H9 (cell line): ENCODE measurements at places on chromosomes 11 and 22.

DNA sequence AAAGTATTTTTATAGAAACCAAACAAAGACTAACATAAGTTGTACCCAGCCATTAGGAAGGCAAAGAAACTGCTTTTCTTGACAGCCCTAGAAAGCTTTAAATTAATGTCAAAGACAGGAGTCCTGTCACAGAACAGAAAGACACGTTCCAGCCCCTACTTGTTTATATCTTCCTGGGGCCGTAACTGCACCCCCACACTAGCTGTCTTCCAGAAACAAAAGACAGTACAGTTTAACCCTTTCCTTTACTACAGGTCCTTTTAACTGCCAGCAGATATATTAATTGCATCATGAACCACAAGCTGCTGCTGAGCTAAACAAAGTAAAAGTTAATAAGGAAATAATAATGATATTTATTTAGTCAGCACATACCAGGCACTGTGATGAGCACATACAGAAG, 20.3 kb upstream of the CFAP300 start:
- no peak for DNase-seq

- DNase-seq, result no peak
These were observed 3.6 kb upstream of the ROBO3 start for GRCh38 chr11:124861670-124862069.

DNA sequence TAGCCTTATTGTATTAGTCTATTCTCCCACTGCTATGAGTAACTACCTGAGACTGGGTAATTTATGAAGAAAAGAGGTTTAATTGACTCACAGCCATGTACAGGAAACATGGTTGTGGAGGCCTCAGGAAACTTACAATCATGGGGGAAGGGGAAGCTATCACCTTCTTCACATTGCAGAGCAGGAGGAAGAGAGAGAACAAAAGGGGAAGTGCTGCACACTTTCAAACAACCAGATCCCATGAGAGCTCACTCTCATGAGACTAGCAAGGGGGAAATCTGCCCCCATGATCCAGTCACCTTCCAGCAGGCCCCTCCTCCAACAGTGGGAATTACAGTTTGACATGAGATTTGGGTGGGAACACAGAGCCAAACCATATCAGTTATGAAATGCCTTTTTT, 179.4 kb downstream of the ARHGAP42 start:
- no peak for DNase-seq

DNA sequence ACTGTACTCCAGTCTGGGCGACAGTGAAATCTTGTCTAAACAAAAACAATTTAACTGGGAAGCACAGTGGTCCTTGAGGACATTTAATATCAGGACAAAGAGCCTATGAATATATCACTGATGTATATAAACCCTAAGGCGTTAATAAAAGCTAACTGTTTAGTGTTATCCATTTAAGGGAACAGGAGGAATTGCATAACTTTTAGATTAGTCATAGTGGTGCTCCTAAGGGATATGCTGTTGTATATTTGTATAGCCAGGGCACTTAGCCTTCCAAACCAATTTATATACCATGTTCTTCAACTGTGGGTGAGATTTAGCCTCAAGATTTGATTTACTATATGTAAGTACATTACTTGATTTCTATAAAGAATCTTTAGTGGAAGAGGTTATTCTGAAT, 3.0 kb upstream of the CHEK1 start:
- DNase-seq, result no peak

- DNase-seq, result no peak
These were observed 18.9 kb downstream of the LIMK2 start for GRCh38 chr22:31230871-31231621.

DNA sequence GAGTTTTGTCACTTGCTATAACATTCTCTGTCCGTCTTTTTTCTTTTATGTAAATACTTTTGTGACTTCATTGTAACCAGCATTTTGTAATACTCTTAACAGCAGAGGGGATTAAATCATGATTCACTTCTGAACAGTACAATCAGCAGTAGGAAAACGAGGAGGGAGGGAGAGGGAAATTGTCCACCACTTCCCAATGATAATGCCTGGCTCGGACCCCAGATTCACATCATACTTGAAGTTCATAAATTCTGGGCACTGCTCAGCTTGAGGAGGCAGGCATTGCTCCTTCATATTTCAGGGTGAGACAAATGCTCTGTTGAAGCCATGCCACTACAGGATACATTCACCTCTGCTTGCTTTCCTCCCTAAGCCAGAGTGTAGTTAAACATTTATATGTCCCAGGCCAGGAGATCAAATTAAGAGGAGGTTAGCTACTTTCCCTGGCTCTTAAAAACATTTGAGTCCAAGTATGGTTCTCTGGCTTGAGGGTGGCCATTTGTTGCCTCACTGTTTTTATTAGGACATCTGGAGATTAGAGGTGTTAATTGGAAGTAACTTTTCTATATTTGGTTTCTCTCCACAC, 129.0 kb upstream of the LDLRAD3 start:
- DNase-seq, result no peak

- peak; percentile 52 for DNase-seq
These were observed 1.5 kb downstream of the TRIM6 start for GRCh38 chr11:5597953-5598352.

GRCh38 chr11:76225122-76225611, 18.9 kb upstream of the WNT11 start:
- no peak for DNase-seq

GRCh38 chr22:31776231-31776630, 22.4 kb downstream of the DEPDC5 start:
- no peak for DNase-seq

GRCh38 chr11:101407324-101407723, 176.5 kb downstream of the TRPC6 start:
- no peak for DNase-seq

- DNase-seq, result no peak
These were observed 215.7 kb downstream of the CSNK2A3 start for GRCh38 chr11:11137339-11137738.

- DNase-seq, result no peak
These were observed 291.5 kb downstream of the SWAP70 start for GRCh38 chr11:9955391-9955790.

DNA sequence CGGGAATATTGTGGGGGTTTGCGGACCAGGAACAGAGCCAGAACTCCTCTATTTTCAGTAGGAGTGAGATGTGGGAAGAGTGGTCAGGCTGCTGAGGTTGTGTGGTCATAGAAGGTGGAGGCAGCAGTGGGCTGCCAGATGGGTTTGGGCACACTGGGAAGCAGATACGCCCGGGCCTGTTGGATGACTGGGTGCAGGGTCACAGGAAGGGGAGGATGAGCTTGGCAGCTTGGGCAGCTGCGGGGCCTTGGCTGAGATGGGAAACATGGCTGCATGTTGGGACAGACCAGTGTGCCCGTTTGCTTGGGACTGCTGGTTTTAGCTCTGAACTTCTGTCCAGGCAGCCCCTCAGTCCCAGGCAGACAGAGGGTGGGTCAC, 11.4 kb downstream of the SHANK3 start:
- DNase-seq, result no peak

- DNase-seq, result peak; percentile 16
These were observed 82.9 kb downstream of the KIRREL3 start for GRCh38 chr11:126917531-126918204.

DNA sequence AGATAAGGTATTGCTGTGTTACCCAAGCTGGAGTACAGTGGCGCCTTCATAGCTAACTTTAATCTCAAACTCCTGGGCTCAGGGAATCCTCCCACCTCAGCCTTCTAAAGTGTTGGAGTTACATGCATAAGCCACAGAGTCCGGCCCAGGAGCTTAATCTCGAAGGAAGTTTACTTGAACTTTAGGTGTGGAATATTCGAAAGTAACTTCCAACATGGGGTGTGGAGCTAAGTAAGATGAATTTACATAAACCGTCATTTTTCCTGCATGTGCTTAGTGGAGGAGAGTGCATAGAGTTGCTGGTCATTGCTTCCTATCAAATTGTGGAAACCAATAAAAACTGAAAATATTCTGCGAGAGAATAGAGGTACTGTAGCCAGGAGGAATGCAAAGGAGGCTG, 1.5 kb downstream of the ATG13 start:
- no peak for DNase-seq

DNA sequence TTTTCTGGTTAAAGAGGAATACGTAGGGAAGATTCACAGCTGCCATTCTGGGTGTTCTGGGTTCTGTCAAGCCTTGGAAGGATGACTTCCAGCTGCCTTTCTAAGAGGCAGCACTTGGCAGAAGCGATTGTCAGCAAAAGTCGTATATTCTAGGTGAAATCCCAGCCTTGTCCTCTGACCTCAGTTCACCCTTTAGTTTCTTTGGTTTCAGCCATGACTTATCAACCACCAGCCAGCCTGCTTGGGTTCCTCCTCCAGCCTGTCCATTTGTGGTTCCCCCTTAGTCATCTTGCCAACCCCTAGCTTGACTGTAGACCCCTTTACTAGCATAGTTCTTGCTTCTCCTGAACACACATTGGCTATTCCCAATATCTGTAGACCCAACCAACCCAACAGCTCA, 102.3 kb upstream of the CD44 start:
- DNase-seq, result no peak

DNA sequence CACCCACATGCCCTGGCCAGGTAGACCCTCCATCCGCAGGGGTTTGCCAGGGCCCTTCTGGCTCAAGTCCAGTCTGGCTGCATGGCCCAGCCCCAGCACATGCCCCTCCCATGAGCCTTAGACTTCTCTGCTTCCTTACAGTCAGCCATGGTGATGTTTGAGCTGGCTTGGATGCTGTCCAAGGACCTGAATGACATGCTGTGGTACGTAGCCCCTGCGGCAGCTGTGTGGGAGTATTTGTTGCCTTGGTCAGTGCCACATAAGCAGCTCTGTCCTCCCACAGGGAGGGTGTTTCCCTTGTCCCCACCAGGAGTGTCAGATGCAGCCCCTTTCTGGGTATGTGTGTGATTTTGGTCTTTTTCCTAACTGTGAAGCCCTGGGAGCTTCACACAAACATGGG, 17.5 kb downstream of the CDC45 start:
- no peak for DNase-seq

DNA sequence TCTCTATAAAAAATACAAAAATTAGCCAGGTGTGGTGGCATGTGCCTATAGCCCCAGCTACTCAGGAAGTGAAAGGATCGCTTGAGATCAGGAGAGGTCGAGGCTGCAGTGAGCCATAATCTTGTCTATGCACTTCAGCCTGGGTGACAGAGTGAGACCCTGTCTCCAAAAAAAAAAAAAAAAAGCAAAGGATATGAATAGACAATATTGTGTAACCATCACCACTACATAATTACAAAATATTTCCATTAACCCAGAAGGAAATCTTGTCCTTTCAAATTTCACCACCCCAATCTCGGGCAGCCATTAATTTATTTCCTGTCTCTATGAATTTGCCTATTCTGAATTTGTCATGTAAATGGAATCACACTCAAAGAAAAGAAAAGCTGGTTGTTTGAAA, 21.2 kb downstream of the RSF1 start:
- DNase-seq, result no peak

DNA sequence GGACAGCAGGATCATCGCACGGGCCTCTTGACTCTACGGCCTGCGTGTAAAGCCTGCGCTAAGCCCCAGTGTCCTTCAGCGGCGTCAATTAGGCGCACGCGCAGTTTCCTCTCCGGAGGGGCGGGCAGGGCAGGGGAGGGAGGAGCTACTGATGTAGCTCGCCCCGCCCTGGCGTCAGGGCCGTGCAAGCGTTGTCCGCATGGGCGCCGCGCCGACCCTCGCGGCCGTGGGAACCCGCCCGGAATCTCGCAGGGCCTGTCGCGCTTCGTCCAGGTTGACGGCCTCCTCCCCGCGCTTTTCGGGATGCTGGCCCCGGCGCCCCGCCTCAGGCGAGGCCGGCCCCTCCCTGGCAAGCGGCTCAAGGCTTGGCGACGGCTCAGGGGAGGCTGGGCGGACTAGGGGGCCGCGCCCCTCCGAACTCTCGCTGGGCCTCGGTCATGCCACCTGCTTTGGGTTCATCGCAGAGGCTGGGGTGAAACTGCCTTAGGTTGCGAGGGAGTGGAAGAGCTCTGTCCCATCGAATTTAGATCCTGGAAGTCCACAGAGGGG, 61.1 kb downstream of the ST3GAL4 start:
- DNase-seq, result peak; percentile 89
